ENCODE measurements at places on chromosomes 13 and 19.
A peak's percentile ranks its signal among the peaks of the same experiment; 100 is the strongest.

- DNase-seq, result no peak
These were observed 39.1 kb upstream of the IL17D start for GRCh38 chr13:20664351-20664750.

DNA sequence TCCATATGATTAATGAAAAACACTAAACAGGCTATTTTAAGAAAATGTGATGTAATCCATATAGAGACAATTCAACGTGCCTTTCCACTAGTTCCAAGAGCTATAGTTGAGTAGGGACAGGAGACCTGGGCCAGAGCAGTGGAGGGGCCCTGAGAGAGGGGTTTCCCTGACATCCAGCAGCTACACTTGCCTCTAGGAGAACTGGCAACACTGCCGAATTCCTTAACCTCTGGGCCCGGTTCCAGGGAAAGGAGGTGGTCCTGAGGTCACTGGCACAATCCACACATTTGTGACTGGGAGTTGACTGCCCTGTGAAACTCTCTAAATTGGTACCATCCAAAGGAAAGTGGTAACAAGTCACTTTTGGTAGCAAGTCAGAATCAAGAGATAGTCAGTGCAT is 264.4 kb downstream of the DCLK1 start:
- no peak for DNase-seq

GRCh38 chr13:100508455-100508854 is 80.1 kb downstream of the GGACT start:
- DNase-seq, result no peak

DNA sequence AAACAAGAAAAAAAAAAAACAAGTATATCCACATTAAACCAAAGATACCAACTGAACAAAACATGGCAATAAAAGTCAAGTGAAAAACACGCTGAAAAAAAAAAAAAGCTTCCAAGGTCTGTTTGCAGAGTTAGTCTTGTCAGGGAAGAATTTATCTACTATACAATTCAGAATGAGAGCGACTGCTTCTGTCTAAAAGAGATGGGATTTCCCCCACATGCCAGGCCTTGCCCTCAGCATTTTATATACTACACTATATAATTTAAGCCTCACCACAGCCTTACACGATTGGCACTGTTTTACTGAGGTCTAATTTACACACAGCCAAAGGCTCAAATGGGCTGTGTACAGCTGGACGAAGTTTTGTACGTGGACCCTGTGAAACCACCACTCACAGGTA is 67.3 kb downstream of the FOXO1 start:
- DNase-seq, result no peak

DNA sequence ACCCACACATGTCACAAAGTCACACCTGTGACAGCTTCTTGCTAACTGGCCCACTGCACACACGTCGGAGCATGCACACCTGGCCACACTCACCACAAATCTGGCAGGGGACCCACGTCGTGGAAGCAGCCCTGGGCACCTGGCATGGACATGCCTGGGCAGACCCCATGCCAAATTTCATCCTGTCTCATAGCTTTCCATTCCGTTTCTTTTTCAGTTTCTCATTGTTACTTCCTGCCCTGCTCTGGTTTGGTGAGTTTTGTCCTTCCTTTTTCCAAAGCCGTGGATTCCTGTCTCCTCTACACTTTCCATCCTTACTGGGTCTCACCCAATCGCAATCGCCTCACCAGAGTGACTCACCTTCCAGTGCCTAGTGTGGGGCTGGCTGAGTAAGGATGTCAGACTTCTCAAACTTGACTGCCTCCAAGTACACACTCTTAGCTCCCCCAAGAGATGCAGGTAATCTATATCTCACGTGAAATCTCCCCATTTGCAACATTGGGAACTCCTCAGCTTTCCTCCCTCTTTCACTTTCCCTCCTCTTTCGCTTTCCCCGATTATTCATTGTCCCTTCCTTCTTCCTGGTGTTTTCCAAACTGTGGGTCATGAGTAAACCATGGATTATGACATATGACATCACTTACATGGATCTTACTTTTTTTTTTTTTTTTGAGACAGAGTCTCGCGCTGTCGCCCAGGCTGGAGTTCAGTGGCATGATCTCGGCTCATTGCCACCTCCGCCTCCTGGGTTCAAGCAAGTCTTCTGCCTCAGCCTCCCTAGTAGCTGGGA is 1.6 kb upstream of the BBC3 start:
- DNase-seq, result no peak

DNA sequence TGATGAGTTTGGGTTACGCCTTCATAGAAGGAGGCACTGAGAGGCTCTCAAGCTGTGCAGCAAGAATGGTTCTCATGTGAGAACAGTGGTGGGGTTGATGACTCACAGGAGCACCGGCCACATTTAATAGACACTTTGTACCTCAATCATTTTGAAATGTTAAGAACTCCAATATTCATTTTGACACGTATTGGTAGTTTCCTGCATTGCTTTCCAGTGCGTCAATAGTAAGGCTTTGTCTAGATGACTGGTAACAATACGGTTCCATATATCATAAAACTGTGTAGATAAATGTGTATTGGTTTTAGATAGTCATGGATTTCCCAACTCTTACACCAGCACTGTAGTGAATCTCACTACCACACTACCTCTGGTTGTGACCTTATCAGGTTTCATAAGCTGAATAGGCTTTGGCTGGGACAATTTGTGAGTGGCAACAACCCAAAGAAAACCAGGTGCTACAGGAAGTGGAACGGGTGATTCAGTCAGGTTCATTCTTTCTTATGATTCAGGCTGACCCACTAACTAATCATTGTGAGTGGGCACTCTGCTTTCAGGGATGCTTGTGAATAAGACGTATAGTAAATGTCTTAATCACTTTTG is 362.6 kb downstream of the KLF5 start:
- no peak for DNase-seq

DNA sequence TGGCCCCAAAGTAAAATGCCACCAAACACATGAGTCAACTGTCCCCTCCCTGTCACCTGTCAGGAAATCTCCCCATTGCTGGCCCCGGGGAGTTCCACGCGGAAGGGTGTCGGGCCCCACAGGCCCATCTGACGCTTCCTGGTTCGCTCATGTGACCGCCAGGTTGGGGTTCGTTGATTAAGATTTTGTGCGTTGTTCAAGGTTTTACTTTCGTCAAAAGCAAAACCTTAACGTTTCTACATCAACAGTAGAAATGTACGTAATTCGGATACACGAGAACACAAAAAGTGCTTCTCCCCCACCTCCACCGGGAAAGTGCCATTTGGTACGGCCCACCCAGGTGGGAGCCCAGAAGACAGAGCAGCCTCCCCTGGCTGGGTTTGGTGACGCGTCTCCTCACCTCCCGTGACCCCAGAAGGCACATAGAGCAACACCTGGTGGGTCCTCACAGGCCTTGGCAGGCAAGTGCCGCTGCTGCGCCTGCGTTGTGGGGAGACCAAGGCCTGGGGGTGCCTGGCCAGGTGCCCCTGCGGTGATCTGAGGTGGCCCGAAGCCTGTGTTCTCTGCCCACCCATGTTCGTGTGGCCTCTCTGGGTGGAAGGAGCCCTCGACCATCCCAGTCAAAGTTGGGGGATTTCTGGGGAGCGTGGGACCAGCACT is 161.6 kb downstream of the KDM4B start:
- DNase-seq, result peak; percentile 50

DNA sequence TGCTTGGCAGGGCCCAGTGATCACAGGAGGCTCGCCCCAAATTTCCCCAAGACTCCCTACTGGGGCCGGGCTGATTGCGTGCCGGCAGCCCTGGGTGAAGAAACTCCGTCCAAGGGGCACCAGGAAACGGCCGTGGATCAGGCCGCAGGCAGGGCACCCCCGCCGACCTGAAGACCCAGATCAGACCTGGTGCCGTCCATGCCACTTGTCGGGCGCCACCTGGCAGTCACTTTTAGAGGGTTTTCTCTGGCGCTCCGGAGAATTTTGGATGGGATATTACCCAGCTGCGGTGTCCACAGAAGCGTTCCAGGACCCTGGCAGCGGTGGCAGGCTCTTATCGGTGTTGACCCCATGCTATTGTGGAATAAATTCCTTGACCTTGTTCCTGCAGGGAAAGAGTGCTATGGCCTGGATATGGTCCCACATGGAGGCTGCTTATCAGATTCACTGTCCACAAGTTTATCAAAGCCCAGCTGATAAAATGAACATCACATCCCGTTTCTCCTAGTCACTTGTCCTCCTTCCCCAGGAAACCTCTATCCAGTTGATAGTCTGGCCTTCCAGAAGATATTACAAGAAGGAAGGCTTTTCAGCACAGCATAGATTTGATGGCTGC is 38.2 kb downstream of the IGFL2 start:
- DNase-seq, result no peak

DNA sequence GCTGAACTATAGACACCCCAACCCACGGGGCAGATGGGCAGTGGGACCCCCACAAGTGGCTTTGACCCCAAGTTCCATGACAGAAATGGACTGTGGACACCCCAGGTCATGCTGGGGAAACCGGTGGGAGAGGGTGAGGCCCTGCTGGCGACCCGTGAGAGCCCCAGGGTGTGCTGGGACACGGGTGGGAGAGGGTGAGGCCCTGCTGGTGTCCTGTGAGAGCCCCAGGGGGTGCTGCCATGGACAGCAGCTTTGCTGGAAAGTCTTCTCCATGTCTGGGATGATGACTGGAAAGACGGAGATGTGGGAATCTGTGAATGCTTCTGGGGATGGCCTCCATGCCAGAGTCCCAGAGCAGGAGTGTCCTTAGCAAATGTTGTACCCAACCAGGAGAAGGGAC is 148.4 kb downstream of the URI1 start:
- DNase-seq, result no peak

DNA sequence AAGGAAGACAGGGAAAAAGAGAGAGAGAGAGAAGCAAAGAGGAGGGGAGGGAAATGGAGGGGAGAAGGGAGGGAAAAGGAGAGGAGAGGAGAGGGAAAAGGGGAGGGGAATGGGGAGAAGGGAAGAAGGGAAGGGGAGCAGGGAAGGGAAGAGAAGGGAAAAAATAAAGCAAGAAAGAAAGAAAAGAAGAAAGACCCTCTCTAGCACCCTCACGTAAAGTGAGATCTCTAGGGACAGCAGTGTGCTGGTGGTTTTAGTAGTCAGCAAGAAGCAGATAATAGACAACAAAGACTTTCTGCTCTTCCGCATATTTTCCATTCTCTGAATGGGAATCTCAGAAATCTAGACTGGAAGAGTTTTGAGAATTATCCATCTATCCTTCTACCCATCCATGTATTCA is 201.8 kb upstream of the RFC3 start:
- DNase-seq, result no peak

GRCh38 chr13:45258334-45258675 is 57.5 kb upstream of the KCTD4 start:
- DNase-seq, result no peak

- peak; percentile 31 for DNase-seq
These were observed 28.1 kb downstream of the RANBP3 start for GRCh38 chr19:5949792-5950305.

DNA sequence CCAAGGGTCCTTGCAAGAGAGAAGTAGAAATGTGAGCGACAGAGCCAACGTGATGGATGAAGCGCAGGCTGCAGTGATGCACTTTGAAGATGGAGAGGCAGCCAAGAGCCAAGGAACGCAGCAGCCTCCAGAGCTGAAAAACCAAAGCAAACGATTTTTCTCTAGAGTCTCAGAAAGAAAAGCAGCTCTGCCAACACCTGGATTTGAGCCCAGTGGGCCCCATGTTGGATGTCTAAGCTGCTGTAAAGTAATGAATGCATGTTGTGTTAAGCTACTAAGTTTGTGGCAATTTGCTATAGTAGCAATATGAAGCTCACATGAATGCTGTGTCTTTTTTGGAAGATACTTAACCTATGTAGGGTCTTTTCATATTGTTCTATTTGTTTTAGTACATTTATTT is 894.3 kb downstream of the EFNB2 start:
- DNase-seq, result no peak

- peak; percentile 92 for DNase-seq
These were observed 34.4 kb upstream of the NANOS3 start for GRCh38 chr19:13842291-13843103.

All from CD4-positive, alpha-beta T cell treated with Interleukin-1 beta for 1 hour (primary cell).